Stimulated activated CD4-positive, alpha-beta T cell treated with anti-CD3 and anti-CD28 coated beads, TNF-alpha, amount 100 ng/mL, for 4 hours (primary cell): ENCODE measurements at places on chromosomes 5 and 9.
A peak's percentile ranks its signal among the peaks of the same experiment; 100 is the strongest.

DNA sequence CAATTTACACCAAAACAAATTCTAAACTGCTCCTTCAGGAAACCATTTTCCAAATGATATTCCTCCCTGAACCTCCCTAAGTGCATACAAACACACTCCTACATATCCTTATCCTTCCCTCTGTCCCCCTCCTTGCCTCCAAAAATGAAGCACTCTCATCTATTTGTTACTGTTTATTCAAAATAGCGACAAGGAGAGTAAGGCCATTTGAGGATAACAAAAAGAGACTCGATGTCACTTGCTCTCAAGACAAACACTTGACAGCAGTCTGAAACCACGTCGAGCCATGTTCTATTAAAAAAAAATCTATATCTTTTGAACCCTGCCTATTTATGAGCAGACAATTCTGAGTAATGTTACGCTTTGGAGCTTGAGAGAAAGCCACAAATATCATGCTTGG lies 547.9 kb downstream of the DTWD2 start:
- no peak for DNase-seq

DNA sequence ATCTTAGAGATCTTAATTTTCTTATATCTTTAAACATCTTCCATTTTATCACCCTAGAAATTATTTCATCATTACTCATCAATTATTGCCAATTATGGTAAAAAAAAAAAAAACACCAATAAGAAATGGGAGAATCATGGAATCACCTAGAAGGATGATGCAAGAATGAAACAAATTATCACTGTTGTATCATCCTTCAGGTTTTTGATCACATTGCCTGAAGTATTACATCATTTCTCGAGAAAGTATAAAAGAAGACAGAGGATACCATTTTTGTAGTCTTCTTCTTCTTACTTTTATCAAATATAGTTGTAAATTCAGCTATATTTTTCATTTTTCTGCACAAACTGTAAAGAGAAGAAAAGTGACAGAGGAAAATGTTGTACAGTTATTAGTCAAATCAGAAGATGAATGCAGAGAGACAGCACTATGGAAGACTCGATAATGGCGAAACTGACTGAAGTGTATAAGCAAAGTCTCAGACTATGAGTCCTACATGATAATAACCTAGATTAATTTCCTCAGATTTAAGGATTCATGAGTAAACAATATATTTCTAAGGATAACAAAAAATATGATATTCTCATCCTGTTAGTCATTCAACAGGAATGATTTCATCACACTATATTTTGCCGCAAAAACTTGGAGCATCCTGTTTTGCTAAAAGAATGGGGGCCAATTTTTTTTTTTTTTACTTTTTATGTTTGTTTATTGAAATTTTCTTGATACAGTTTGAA lies 5.9 kb upstream of the STC2 start:
- no peak for DNase-seq

- DNase-seq: no peak
These were observed 341.4 kb downstream of the DIRAS2 start for GRCh38 chr9:90301277-90301653.

GRCh38 chr9:11758016-11758415 lies 935.2 kb upstream of the TYRP1 start:
- no peak for DNase-seq

- no peak for DNase-seq
These were observed 180.7 kb downstream of the AP3B1 start for GRCh38 chr5:78113689-78114264.

DNA sequence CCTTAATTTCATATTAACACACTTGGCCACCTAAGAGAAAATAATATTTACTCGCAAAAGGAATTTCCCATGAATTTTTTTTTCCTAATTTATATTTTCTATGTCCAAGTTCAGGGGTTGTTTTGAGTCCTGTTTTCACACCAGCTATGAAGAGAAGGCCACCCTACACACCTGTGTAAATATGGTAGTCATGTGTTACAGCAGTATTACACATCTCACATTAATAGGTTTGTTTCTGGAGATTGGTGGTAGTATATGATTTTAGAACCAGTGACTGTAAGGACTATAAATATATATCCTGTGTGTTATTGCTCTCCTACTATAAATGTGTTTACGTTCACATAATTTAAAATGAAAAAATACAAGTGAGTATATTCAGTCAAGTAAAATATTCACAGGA lies 147.5 kb downstream of the PAM start:
- DNase-seq: no peak

GRCh38 chr5:74035521-74035937 lies 409.5 kb downstream of the ARHGEF28 start:
- no peak for DNase-seq

GRCh38 chr9:130728721-130729120 lies 35.1 kb downstream of the EXOSC2 start:
- no peak for DNase-seq

- DNase-seq: no peak
These were observed 11.1 kb downstream of the PTGES2 start for GRCh38 chr9:128116104-128117083.

GRCh38 chr9:129939431-129939830 lies 103.6 kb downstream of the FNBP1 start:
- no peak for DNase-seq

DNA sequence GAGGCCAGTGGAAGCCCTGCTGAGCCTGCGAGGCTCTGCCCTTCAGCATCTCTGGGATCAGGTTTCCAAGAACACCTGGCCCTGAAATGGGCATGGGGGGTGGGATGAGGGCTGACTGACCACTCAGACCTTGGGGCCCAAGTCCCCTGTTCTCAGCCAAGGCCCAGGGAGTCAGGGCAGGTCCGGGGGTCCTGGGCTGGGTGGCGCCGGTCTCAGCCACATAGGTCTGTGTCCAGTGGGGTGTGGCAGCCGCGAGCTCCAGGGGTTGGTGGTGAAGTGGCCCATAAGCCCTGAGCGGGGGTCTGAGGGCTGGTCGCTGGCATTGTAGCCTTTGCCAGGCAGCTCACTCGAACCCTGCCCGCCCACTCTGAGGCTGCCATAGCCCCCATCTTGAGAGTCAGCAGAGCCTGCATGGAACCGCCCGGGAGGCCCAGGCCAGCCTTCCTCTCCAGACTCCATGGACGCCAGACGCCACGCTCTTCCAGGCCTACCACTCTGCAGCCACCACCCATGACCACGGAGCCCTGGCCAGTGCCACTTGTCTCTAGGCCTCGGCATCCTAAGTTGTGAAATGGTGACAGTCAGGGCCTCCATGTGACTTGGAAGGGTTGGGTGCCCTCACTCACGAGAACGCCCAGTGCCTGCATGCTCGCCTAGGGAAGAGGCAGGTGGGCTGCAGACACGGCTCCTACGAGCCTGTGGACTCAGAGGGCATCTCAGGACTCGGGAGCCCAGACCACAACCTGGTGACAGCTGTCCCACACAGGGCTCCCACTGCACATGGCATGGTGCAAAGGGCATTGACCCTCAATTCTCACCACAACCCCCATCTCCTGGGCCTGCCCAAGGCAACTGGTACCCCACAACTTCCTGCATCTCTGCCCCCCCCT lies 6.7 kb upstream of the DBH start:
- no peak for DNase-seq

GRCh38 chr5:32598260-32598937 lies 13.0 kb downstream of the SUB1 start:
- DNase-seq: no peak

DNA sequence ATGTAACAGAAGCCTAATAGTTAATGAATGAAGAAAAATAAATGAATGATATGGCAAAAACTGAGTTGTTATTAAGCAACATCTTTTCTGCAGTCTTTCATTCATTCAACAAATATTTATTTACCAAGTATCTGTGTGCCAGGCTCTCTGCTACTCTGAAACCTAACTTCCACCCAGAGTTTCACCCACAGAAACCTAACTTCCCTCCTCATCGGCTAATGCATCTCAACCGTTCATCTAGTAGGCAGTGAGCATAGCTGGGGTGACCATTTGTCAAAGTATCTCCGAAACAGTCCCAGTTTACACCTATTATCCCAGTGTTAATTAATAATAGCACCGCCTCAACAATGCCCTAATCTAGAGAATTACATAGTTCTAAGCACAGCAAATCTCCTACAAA lies 1.5 kb downstream of the TTC39B start:
- no peak for DNase-seq

GRCh38 chr5:56918054-56918453 lies 8.7 kb downstream of the SETD9 start:
- DNase-seq: no peak

GRCh38 chr5:165393839-165394238 lies 1888.4 kb downstream of the MAT2B start:
- no peak for DNase-seq

- no peak for DNase-seq
These were observed 4.0 kb downstream of the MAN2A1 start for GRCh38 chr5:109693535-109694400.

GRCh38 chr9:133050781-133051180 lies 11.0 kb upstream of the CEL start:
- DNase-seq: no peak

- DNase-seq: no peak
These were observed 388.7 kb downstream of the EFNA5 start for GRCh38 chr5:107282061-107282460.

DNA sequence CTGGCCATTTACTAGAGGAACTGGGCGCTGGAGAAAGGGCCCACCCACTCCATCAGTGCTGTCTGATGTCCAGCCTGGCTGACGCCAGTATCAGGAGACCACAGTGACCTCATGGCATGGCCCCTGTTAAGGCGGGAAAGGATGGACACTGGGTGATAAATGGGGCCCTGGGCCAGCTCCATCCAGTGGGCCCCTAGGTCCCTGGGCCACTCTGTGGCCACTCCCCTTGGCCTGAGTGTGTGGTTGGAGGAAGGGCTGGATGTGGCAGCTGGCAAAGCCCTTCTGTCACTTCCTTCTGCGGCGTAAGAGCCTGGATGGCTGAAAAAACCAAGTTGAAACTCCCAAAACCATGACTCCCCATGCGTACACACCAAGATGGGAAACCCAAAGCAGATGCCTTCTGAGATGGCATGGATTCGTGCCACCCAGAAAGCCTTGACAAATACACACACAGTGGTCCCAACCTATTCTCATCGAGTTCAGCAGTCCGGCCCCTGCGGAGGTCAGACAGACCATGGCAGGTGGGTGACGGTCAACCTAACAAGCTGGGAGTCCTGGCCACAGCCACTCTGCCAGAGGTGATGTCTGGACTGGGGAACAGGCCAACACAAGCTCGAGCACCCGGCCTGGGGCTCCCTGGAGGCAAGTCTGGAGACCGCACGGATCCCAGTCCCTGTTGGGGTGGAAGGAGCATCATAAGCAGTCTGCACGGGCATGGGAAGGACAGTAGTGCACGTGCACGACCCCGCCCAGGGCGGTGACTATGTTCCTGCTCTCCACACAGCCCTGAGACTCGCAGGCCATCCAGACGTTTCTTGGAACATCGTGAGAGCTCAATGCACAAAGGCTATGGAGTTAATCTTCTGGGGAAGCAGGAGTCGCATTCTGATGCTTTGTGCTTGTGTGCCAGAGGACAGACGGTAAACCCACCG lies 45.2 kb upstream of the NOTCH1 start:
- no peak for DNase-seq

DNA sequence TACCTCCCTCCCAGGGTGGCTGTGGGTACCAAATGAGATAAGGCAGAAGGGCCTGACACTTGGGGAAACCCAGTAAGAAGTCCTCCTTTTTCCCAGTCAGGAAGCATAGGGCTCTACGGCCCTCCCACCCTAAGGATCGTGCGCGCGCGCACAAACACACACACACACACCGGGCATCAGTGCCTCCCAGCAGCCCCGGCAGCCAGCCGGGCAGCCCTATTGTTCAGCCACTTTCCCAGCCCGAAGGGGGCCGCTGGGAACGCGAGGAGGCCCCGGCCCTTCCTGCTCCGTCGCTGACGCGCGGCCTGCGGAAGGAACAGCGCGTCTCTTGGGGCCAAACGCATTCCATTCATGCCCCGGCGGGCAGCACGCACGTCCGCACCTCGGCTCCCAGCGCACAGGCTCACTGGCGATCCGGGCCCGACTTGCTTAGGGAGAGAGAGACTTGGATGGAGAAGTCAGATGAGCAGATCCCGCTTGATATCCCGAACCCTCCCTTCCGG lies 22.6 kb downstream of the DUSP1 start:
- DNase-seq: no peak

DNA sequence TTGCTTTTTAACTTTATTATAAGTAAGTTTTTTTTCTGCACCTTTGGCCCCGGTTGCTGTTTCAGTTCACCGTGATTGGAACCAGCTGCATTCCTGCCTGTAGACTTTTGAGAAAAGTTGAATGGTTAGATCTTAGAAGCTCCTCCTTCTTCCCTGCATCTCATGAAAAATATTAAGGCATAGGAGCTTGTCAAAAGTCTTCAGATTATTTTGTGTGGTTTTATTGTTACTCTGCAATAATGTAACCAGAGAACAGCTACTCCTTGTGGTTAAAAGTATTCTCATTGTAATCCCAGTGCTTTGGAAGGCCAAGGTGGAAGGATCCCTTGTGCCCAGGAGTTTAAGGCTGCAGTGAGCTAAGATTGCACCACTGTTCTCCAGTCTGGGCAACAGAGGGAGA lies 3.3 kb upstream of the SLC2A8 start:
- no peak for DNase-seq

GRCh38 chr9:35972093-35972492 lies 14.1 kb upstream of the OR2S2 start:
- DNase-seq: peak; percentile 23

DNA sequence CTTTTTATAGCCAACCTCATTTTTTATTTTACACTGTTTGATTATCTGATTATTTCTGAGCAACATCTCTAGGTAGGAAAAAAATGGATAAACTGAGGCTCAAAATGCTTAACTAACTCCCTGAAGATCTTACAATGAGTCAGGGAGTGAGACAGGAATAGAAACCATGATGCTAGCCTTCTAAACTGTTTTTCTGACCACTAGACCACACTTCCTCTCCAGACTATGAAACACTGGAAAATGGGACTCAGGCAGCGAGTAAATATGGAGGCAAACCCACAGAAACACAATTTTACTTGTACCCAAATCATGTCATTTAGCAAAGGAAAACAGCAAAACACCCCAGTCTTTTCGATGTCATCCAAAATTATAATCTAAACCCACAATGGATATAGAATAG lies 129.9 kb upstream of the ANKH start:
- DNase-seq: no peak

DNA sequence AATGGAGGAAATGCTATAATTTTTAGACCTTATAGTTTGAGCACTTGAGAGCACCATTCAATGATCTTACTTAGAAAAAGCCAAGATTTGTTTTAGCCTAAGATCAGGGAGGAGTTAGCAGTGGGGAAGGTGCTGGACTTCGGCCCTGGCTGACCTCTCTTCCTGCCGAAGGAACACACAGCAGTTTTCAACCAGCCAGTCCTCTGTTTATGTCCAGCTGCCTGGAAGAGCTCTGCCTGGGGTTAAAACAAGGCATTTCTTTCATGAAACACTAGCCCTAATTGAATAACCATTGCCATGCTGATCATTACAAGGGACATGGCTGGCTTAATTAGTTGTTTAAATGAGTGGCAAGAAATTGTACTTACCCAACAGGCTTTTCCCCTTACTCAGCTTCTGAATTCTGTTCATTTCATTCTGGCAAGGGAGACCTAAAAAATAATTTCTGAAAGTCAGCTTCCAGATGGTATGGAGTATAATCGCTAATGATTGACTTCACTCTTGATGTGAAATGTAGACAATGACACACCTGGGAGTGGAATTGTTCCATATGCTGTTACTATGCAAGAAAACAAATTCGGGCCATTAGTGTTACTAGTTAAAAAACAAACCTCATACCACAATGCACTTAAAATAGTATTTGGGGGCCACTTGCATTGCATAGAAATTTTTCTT lies 514.2 kb downstream of the SPOCK1 start:
- DNase-seq: no peak

GRCh38 chr5:147481376-147481775 lies 28.5 kb downstream of the DPYSL3 start:
- no peak for DNase-seq

- no peak for DNase-seq
These were observed 54.7 kb upstream of the ZFR start for GRCh38 chr5:32499261-32499660.
